ENCODE measurements at places on chromosomes 5 and 9.

- DNase-seq: peak; percentile 89
These were observed 278.6 kb downstream of the SPOCK1 start for GRCh38 chr5:137220523-137220927.

DNA sequence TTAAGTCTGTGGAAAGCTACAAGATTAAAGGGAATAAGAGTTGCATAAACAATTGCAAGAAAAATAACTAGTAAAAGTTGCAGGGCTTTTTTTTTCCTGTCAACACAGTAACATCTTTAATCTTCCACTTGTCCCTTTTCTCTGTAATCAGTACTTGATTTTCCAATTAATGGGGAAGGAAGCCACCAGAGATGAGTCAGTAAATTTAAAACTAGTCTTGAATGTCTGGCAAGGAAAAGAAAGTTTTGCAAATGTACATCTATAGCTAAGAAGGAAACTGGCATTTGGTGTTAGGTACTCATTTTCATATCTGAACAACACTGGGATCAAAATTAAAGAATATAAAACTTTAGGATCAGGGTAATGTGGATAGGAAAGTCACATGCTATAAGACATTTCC lies 17.1 kb downstream of the DAP start:
- DNase-seq: no peak

DNA sequence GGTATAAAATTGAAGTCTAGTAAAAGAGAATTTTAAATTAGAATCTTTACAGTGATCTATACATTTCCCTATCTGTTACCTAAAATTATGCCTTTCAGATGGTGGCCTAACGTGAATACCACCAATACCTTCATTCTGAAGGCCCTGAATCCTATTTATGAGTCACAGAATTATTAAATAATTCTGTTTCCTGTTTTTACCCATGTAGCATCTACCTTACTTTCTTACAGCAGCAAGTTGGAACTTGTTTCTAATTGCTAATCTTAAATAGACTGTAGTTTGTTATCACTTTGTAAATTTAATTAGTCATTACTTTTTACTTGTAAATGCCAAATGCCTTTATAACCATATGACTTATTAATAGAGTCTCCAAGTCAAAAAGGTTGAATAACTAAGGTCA lies 135.0 kb downstream of the PDE4D start:
- no peak for DNase-seq

- no peak for DNase-seq
These were observed 115.9 kb downstream of the RGS3 start for GRCh38 chr9:113579283-113580040.

GRCh38 chr9:7967851-7968250 lies 168.3 kb upstream of the DMAC1 start:
- DNase-seq: no peak

DNA sequence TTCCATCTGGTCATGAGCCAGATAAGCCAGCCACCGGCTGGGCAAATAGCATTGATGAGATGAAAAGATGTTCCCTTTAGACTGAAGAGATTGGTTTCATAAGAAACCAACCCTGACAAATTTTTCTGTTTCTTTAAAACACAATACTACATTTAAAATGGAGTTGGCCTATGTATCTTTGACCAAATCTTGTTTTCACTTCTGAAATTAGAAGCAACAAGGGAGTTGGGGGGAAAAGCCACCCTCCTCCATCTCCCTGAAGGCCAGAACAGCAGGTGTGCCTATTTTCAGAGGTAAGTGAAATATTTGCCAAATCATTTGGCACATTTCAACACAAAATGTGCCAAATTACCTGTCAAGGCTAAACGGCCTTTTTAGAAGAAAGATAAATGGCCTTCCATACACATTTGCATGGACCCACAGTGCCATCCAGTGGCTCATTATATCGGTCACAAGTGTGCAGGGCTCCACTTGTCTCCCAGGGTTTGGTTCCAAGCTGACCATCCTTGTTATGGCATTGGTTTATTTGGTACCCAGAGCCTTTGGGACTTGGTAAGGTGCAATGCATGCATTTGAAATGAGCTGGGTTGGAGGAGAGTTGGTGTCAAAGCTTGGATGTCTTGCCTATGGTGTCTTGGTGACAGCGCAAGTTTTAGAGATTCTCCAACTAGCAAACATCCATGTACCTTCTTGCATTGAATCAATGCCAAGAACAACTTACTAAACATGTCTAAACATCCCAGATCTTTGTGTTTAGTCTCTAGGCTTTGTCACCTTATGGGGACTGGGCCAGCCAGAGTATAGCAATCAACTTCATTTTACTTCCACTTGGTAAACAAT lies 372.0 kb upstream of the KIF2A start:
- DNase-seq: no peak

- peak; percentile 82 for DNase-seq
These were observed 26.3 kb upstream of the GABRP start for GRCh38 chr5:170757182-170757601.

- DNase-seq: no peak
These were observed 409.5 kb downstream of the MAT2B start for GRCh38 chr5:163914910-163915309.

- no peak for DNase-seq
These were observed 2.9 kb downstream of the IPPK start for GRCh38 chr9:92666912-92667532.

DNA sequence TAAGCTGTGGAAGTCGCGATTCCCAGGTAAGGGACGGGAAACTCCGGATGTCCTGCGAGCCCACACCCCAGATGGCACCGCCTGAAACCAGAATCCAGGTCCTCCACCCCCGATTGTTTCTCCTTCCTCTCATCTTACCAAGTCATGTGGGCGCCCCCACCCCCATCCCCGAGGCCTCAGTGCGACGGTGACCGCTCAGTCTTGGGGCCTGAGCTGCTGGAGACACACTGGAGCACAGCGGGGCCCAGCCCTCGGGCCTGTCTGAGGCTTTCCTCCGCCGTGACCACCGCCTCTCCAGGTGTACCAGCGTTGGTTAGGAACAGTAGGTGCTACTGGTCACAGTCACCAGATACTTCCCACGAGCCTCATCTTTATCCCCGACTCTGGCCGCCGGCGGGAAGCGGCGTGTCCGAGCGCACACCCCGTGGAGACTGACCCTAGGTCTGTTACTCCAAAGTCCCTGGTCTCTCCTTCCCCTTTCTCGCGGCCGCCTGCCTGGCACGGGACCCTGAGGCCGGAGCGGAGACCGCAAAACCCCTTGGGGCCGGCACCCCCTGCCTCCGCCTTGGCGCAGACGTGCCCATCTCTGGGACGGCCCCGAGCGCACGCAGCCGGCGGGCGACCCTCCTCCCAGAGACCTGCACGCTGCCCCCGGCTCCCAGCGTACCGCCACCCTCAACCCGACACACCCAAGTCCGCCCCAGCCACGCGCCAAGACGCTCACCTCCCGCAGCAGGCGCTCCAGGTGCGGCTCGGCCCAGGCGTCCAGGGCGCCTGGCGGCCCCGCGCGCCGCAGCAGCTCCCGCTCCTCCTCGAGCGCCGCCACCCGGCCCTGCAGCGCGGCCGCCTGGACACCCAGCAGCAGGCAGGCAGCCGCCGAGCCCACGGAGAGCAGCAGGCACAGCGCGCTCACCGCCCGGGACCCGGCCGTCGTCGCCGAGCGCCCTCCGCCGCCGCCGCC lies 733 bp downstream of the COL23A1 start:
- DNase-seq: no peak

DNA sequence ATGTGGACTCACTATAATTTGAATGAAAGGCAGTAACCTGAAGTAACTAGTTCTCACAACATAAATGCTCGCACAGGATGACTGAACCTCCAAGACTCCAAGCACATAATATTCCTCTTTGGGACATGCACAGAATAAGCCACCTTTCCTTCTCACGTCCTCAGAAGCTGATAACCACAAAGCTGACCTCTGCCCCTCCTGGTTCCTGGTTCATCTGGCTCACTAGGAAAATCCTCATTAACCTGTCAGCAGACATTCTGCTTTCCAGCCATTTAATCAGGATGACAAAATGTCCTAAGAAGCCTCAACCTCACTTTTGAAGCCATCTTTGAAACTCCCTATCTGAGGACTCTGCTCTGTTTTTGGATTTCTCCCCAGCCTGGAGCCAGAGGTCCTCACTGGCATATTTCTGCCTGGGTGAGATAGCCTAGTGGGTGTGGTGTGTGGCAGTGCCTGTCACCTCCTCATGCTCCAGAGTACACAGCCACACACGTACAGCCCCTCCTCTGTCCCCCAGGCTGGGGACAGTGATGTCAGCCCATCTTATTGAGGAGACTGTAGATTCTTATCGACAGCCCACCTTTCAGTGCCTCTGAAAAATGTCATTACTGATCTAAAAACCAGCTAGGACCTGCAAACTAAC lies 10.3 kb downstream of the ANKH start:
- DNase-seq: no peak

- DNase-seq: no peak
These were observed 969 bp downstream of the CLK4 start for GRCh38 chr5:178625679-178626483.

DNA sequence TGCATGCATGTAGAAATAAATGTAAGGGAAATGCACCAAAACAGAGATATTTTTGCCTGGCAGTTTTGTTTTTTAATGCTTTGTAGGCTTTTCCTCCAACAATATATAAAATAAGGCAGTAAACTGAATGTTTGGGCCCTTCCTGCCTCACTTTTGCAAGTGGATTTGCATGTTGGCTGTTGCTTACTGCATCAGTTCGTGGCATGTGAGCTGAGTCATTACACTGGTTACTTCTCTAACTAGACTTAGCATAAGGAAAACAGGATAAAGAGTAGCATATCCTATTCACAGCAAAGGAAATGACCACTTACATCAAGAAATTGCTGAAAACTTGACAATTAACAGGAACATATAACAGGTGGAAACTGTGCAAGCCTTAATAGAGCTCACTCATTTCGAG lies 113.4 kb downstream of the TLE1 start:
- DNase-seq: no peak

- no peak for DNase-seq
These were observed 214.2 kb downstream of the FSTL4 start for GRCh38 chr5:133397990-133398645.

GRCh38 chr9:14903040-14903439 lies 7.2 kb downstream of the FREM1 start:
- DNase-seq: no peak

- DNase-seq: peak; percentile 16
These were observed 530.2 kb upstream of the FAM174A start for GRCh38 chr5:100004969-100005368.

DNA sequence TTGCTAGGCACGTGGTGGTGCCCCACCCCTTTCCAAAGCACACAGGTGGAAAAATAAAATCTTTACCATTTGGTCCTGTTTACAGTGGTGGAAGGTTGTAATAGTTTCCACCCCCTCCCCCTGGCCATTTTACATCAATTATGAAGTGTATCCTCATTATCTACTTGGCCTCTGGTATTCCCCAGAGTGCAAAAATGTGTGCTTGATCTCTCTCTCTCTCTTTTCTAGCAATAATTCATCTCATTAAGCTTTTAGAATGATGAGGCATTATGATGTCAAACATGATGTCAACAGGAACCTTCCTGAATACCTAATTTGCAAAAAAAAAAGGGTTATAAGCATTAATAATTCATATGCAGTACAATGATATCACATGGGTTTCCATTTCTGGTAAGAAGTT lies 3.1 kb downstream of the PDE8B start:
- no peak for DNase-seq

GRCh38 chr9:77438653-77439052 lies 209.5 kb downstream of the GNA14 start:
- DNase-seq: no peak

- no peak for DNase-seq
These were observed 67.2 kb downstream of the NRG2 start for GRCh38 chr5:139975942-139976341.

- no peak for DNase-seq
These were observed 109.0 kb upstream of the PCAT7 start for GRCh38 chr9:94445863-94446262.

GRCh38 chr5:87110721-87111120 lies 157.0 kb upstream of the RASA1 start:
- DNase-seq: no peak

GRCh38 chr9:107044872-107045271 lies 181.9 kb downstream of the ZNF462 start:
- no peak for DNase-seq

DNA sequence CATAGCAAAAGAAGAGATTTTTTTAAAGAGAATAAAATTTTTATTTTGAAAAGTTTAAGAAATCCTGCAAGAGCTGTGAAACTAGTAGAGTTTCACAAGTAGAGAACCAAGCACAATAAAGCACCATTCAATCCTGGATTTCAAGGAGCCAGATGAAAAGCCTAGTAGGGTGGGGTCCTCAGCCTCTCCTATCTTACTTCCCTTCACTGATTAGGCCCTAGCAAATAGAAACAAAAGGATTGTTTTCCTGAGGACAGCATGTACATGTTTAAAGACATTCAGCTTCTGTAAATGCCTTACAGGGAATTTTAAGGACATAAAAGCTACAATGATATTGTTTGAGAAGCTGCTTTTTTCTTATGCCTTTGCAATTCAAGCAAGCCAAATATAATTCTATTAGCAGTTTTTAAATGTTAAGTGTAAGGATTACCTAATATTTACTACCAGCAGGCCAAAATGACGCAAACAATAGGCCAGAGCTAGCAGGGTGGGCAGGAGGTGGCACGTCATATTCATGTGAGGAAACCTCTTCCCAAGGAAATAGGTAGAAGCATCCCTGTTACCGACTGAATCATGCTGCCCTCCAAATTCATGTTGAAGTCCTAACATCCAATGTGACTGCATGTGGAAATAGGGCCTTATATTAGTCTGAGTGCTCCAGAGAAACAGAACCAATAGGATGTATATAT lies 337.6 kb downstream of the MLLT3 start:
- no peak for DNase-seq

All from epithelial cell of proximal tubule (primary cell).